Activated CD4-positive, alpha-beta T cell treated with anti-CD3 and anti-CD28 coated beads, Interleukin-2, amount 10 ng/mL, durations not matched to agents 24 days and 14 days (primary cell): ENCODE measurements at places on chromosomes 4 and X. TPM values are rescaled to one million over a fixed set of nuclear protein-coding genes. Genes with fewer than 3 reads are reported as not detected.

Gene P2RY10
- total RNA-seq, result 34.1 and 38.8 TPM in 2 replicates

Gene GLOD5
- not detected in 2 replicates for total RNA-seq

Gene AFP
- not detected in 2 replicates for total RNA-seq

Gene AKAP14
- not detected in 2 replicates for total RNA-seq

Gene MTCP1
- 9.8 and 11.4 TPM in 2 replicates for total RNA-seq

Gene MID2
- total RNA-seq, result 4.5 and 5.2 TPM in 2 replicates

Gene DDX3X
- 307 and 313 TPM in 2 replicates for total RNA-seq

Gene RENBP
- total RNA-seq, result 13.7 and 15.1 TPM in 2 replicates

Gene LUZP4
- total RNA-seq, result not detected in 2 replicates

Gene NPY2R
- not detected in 2 replicates for total RNA-seq

DNA sequence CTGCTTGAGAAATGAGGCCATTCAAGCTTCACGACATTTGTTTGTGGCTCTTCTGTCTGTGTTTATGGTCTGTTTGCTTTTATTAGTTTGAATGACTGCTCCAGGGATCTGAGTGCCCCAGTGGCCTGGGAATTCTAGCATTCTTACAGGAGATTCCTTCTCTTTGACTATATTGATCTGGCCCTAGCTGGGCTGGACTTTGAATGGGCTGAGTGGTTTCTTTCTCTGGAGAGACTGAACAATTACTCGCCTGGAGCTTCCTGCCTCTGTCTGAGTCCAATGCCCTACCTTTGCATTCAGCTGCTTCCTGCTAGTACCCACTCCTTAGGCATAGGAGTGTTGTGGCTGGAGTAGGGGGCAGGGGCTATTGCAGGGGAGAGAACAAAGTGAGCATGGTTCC, 51.2 kb upstream of the EDA start:
- no peak for DNase-seq
- no peaks in the 10 kb centered on the region for H3K27me3 ChIP-seq
- H3K4me3 ChIP-seq, result no peak overlapping the region
- H3K4me1 ChIP-seq, result no peaks in the 10 kb centered on the region

DNA sequence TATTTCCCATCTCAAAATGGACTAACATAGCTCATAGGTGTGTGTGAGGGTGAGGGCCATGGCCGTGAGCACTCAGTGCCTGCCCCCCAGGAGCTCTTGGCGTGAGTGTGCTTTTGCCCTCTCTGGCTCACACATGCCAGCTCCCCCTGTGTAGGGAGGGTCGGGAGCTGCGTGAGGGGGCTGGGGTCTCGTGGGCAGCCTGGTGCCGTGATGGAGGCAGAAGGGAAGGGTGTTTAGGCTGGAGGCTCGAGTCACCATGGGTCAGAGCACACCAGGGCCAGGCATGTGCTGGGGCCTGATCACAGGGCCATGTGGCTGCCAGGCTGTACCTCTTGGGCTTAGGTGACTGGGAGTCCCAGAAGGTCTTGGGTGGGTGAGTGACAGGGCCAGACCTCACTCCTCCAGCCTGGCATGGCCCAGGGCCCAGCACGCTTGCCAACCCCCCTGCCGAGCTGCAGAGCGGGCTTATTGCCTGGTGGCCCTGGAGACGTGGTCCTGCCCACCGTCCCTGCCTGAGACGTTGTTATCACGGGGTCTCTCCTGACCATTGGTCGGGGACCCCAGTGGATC, 44.0 kb downstream of the ADRA2C start:
- no peak for DNase-seq
- H3K4me3 ChIP-seq, result no peak overlapping the region
- H3K27me3 ChIP-seq, result peaks cover 7% of the 10 kb centered on the region
- H3K27ac ChIP-seq, result no peak overlapping the region
- H3K4me1 ChIP-seq, result no peaks in the 10 kb centered on the region

DNA sequence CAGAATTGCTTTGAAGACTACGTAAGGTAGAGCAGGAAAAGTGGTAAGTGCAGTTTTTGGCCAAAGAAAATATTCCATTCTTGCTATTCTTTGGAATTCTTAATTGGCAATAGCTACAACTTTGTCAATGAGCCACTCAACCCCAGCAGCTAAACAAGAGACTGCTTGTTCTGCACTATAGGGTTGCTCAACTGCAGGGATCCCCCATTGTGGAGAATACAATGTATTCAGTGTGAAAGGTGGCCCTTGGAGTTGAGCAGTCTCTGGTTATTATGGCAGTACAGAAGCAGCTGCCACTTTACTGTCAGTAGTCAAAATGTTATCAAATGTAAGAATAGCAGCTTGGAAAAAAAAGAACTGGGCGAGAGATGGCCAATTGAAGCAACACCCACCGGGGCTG, 808.7 kb downstream of the CENPC start:
- H3K4me3 ChIP-seq, result no peak overlapping the region
- no peaks in the 10 kb centered on the region for H3K4me1 ChIP-seq
- no peaks in the 10 kb centered on the region for H3K36me3 ChIP-seq

DNA sequence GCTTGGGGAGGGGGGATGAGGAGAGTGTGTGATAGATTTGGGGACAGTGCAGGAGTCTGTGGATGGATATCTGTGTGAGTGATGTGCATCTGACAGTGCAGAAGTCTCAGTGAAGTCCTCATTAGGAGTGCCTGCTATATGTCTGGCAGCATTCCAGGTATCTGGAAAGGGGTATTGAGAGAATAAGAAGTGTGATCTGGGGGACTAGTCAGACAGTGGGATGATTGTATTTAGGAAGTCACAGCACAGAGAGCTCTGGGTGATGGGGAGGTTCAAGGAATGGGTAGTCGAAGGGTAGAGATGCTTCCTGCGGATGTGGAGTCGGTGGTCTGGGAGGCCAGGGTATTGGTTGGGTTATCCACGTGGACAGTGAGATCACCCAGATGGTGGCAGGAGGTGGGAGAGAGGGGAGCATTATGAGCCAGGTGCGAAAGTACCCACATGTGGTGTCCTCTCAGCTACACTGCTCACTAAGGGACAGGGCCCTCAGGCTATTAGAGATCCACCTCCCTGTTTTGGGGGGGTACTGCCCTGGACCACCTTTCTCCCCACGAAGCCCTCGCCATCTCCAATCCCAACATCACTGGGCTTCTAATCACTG, 9.8 kb downstream of the MAGED2 start:
- peak; percentile 44 for DNase-seq
- H3K27me3 ChIP-seq, result no peaks in the 10 kb centered on the region
- H3K36me3 ChIP-seq, result peaks cover 16% of the 10 kb centered on the region
- H3K4me3 ChIP-seq, result no peak overlapping the region

DNA sequence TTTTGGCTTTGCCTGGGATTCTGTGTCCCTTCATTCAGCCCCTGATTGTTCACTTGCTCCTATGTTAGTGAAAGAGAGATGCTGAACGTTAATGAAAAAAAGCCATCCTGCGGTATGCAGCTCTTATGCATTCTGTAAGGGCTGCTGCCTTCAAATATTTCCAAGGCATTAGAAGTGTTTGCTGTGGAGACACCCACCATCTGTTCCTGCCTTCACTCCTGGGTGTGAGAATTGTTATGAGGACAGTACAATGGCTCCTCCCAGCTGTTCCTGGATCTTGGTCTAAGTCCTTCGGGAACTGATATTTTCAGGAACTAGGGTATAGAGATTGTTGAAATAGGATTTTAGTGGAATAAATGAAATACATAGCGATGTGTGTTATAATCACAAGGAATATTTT, 427.1 kb upstream of the FAM47C start:
- no peak for DNase-seq
- no peaks in the 10 kb centered on the region for H3K4me1 ChIP-seq
- H3K27me3 ChIP-seq, result no peaks in the 10 kb centered on the region
- H3K36me3 ChIP-seq, result no peaks in the 10 kb centered on the region

DNA sequence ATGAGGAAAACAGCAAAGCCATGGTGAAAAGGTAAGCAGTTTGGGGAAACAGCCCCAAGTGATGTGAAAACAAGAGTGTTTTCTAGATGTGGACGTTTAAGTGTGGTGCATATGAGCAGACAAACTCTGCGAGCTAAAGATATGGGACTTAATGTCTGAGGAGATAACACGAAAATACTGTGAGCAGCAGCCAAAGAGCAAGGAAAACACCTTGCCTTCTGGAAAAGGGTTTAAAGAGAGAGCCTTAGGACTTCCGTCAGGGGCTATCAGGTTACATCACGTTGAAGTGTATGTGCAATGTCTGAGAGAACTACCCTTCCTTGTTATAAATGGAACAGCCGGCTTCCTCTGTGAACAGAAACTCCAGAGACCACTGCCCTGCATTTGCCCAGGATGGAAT, 54.2 kb downstream of the LEF1 start:
- peak overlapping the region; percentile 73 for H3K4me3 ChIP-seq
- peaks cover 92% of the 10 kb centered on the region for H3K4me1 ChIP-seq
- no peaks in the 10 kb centered on the region for H3K27me3 ChIP-seq
- H3K36me3 ChIP-seq, result peaks cover 41% of the 10 kb centered on the region

DNA sequence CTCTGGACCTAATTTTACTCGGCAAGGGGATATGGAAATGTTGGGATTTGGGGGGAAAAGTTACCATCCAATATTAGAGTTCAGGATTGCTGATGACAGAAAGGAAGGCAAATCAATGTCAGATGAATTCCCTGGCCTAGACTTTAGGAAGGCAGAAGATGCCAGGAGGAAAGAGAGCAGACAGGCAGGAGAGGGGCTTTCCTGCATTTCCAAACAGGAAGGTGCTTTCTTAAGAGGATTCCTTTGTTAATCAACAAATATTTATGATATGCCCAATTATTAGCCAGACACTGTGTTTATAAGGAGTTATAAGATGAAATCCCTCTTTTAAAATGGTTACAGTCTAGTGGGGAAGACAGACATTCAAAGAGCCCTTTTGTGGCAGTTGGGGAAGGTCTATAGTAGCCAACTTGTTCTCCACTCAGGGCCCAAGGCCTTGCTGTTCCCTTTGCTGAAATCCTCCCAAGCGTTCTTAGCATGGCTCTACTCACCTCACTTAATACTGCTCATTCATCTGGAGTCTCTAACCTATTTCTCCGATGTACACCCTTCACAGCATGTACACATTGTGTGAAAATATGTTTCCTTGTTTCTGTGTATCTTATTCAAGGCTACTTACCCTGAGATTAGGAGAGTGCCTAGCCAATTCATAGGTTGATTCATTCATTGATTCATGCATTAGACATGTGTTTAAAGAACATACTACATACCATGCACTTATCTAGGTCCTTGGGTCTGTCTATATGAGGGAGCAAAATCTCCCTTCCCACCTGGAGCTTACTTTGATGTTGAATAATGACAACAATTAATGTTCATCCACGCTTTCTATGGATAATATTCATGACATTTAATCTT, 5.3 kb downstream of the IGFBP7 start:
- peaks cover 49% of the 10 kb centered on the region for H3K27me3 ChIP-seq
- no peaks in the 10 kb centered on the region for H3K4me1 ChIP-seq
- no peak for DNase-seq
- H3K27ac ChIP-seq, result no peak overlapping the region
- no peaks in the 10 kb centered on the region for H3K36me3 ChIP-seq

DNA sequence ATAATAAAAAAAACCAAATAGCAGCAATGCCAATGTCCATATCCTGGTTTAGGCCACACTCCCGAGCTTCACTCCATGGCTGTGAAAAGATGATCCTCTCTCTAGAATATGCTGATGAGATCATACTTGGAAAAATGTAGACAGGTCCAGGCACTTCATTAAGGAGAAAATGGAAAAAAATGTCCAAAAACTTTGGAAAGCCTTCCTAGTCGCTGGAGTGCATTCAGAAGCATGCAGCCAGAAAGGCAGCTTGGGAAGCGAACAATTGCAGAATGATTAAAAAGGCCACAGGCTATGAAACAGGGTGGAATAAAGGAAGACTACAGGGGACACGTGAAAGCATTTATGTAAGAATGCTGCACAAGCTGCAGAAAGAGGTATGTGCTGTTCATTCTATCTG, 165.6 kb upstream of the HCCS start:
- no peaks in the 10 kb centered on the region for H3K36me3 ChIP-seq
- H3K4me3 ChIP-seq, result no peak overlapping the region
- DNase-seq, result no peak
- H3K27me3 ChIP-seq, result no peaks in the 10 kb centered on the region

DNA sequence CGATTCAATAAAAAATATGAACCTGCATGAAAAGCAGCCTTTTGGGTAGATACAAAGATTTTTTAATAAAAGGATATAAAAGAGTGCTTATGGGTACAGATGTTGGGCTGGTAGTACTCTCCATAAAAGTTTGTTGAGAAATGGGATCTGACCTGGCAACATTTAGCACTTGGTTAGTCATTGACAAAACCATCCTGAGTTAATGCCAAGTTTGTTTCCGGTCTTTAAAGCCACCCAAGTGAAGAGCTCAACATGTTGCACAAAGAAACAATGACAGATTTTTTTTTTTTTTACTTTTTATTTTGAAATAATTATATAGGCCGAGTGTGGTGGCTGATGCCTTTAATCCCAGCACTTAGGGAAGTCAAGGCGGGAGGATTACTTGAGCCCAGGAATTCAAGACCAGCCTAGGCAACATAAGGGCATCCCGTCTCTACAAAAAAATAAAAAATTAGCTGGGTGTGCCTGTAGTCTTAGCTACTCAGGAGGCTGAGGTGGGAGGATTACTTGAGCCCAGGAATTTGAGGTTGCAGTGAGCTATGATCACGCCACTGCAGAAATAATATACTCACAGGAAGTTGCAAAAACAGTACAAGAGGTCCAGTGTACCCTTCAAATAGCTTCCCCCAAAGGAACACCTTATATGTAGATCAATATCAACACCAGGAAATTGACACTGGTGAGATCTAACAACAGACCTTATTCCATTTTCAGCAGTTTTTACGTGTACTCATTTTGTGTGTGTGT, 16.6 kb downstream of the CHST7 start:
- H3K4me1 ChIP-seq, result peaks cover 23% of the 10 kb centered on the region
- H3K27ac ChIP-seq, result no peak overlapping the region
- no peaks in the 10 kb centered on the region for H3K27me3 ChIP-seq
- DNase-seq, result no peak
- H3K4me3 ChIP-seq, result no peak overlapping the region

- H3K36me3 ChIP-seq, result no peaks in the 10 kb centered on the region
- H3K27me3 ChIP-seq, result no peaks in the 10 kb centered on the region
- H3K4me3 ChIP-seq, result no peak overlapping the region
- no peaks in the 10 kb centered on the region for H3K4me1 ChIP-seq
- no peak overlapping the region for H3K27ac ChIP-seq
Observed at GRCh38 chr4:63493265-63493664, 916.0 kb downstream of the TECRL start.

DNA sequence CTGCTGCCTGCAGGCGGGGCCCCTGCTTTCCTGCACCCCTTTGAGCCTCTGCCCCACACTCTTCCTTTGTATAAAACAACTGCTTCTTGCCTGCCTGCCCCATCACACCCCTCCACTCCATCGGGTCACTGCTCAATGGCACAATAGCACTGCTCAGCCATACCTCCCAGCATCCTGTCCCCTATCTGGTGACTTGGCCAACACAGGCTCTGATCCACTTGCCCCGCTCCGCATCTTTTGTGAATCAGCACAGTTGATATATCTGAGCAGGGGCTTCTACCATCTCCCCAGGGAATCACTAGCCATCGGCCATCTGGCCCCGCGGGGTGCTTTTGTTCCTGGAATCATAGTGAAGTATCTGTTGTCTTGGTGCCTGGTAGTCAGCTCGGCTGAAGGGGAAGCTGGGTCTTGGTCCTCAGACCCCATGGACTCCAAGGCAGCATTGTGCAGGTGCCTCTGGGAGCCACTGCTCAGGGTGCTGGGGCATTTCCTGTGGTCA, 45.3 kb downstream of the MAP7D3 start:
- peaks cover 19% of the 10 kb centered on the region for H3K4me1 ChIP-seq
- no peak for DNase-seq
- no peak overlapping the region for H3K4me3 ChIP-seq
- H3K36me3 ChIP-seq, result peaks cover 8% of the 10 kb centered on the region
- H3K27ac ChIP-seq, result no peak overlapping the region

GRCh38 chr4:67204441-67204840, 340.9 kb downstream of the CENPC start:
- no peaks in the 10 kb centered on the region for H3K4me1 ChIP-seq
- H3K4me3 ChIP-seq, result no peak overlapping the region
- no peak overlapping the region for H3K27ac ChIP-seq
- DNase-seq, result no peak
- H3K36me3 ChIP-seq, result no peaks in the 10 kb centered on the region

GRCh38 chr4:67580577-67580976, 22.1 kb downstream of the STAP1 start:
- peak overlapping the region; percentile 79 for H3K4me3 ChIP-seq
- no peak for DNase-seq
- peaks cover 50% of the 10 kb centered on the region for H3K36me3 ChIP-seq
